DMS 273 treated with DMSO at 0.1 percent for 48 hours (cell line): ENCODE measurements at places on chromosomes 4 and X.

DNA sequence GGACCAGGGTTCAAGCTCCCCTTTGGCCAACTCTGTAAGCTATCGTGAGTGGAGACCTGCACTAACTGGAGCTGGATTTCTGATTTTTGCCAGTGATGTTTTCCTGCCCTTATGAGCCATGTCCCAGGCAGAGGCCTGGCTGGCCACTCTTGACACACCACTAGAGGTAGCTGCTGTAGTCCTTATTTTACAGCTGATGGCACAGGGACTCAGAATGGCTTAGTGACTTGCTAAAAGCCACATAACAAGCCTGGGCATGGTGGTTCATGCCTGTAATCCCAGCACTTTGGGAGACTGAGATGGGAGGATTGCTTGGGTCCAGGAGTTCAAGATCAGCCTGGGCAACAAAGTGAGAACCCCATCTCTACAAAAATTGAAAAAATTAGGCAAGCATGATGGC lies 33.4 kb downstream of the CYTL1 start:
- DNase-seq, result no peak

DNA sequence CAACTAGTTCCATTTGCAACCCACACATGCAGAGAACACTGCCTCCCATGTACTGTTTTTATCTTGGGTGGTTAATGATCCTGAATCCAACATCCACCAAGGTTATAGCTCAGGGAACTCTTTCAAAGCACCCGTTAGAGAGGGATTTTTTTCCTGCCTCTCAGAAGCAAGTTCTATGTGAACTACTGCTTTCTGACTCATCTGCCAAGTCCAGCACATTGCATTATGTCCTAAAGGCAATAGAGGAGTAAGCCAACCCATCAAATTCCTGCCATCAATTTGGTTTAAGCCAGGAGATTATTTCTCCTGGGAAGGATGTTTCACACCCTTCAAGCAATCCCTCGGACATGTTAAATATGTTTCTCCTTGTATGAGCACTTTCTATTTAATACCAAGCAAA lies 334.5 kb downstream of the GASK1B start:
- DNase-seq, result no peak

- no peak for DNase-seq
Measured at GRCh38 chr4:77911091-77911490, 48.5 kb downstream of the MRPL1 start.

- no peak for DNase-seq
Measured at GRCh38 chr4:82599336-82599735, 37.5 kb upstream of the TMEM150C start.

DNA sequence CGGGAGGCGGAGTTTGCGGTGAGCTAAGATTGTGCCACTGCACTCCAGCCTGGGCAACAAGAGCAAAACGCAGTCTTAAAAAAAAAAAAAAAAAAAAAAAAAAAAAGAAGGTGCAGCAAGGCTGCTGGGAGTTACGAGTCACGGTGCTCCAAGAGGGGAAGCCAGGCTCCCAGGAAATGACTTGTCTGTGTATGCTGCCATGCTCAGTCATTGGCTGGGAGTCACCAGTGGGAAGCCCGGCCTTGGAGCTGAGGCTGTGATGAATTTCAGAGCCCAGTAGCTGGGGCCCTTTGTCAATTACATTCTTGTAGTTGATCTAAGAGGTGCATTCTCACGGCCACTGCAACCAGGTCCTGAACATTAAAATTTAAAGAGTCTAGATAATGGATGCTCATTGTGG lies 1105.1 kb upstream of the TENM3 start:
- no peak for DNase-seq

DNA sequence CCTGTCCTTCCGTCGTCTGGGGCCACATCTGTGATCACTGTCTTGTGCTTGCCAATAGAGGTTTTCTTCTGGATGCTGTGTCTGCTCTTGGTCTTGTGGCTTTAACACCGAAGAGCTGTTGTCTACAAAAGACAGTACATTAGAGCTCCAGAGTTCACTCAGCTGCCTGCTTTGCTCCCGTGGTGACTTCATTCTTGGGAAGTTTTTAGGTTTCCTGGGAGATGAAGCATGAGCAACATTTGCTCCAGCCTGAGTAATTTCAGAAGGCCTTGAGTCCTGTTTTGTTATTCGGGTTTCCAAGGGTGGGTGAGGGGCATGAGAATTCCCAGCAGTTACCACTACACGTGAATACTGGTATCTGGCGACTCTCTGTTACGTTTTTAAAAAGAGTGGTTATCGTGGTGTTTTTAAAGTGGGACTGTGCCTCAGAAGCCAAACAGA lies 189.2 kb downstream of the SHROOM3 start:
- no peak for DNase-seq

DNA sequence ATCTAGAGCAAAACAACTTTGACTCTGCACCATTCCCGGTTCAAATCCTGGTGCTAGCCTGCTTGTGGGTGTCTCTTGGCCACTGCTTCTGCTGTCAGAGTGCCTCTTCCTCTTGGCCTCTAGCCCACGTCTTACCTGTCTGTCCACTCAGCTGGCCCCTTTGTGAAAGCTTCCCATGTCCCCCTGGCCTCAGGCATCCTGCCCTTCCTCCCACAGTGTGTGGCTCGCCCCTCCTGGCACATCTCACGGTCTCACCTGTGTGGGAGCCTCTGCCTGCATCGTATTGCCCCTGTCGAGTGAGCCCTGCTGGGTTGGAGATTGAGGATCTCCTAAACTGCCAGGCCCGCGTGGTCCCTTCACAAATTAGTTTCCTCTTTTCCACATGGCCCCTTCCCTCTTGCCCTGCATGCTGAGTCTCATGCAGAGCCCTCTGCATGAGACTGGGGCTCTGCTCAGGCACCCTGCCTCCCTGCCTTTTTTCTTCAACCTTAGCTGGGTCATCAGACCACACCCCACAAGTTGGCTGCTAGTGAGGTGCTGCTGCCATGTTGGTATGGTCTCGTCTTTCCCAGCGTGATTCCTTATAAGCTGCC lies 53.7 kb upstream of the TADA2B start:
- DNase-seq, result no peak

DNA sequence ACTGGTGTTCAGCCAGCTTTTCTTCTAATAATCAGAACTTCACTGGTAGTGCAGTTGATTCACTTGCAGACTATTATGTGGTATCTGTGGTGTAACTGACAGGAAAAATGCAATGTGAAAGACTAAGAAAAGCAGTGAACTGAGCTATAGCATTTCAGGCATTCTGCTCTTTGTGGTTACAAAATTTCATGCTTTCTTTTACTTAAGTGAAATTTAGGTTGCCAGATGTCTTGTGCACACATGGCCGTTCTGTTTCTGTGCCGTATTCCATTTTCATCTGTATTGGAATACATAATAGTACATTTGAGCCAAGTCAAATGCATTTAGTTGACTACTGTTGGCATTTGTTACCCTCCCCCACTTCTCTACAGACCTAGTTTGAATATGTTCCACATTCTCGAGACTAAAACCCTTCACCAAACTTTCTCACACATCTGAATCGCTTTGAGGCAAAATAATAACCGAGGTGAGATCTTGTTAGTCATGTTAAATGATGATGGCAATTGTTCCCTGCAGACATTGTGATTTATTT lies 8.2 kb downstream of the RTL3 start:
- no peak for DNase-seq
